Stimulated activated CD4-positive, alpha-beta T cell treated with anti-CD3 and anti-CD28 coated beads, Interleukin-15, amount 100 ng/mL, for 1 hour (primary cell): ENCODE measurements at places on chromosomes 7 and 10.

DNA sequence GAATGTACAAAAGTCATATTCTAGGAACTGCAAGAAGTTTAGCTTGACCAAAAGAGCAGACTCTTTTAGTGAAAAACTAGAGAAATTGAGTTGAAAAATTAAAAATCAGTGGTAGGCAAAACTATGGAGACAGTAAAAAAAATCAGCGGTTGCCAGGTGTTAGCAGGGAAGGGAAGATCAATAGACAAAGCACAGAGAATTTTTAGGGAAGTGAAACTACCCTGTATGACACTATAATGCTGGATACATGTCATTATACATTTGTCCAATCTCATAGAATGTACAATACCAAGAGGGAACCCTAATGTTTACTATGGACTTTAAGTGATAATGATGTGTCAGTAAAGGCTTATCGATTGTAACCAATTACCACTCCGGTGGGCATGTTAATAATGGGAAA, 761.9 kb downstream of the MAGI2 start:
- DNase-seq, result no peak

DNA sequence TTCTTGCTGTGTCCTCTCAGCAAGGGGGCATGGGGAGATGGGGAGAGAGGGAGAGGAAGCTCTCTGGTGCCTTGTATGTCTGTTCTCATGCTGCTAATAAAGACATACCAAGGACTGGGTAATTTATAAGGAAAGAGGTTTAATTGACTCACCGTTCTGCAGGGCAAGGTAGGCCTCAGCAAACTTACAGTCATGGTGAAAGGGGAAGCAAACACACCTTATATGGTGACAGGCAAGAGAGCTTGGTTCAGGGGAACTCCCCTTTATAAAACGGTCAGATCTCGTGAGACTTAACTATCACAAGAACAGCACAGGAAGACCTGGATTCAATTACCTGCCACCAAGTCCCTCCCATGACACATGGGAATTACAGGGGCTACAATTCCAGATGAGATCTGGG, 464.7 kb upstream of the CELF2 start:
- DNase-seq, result no peak

DNA sequence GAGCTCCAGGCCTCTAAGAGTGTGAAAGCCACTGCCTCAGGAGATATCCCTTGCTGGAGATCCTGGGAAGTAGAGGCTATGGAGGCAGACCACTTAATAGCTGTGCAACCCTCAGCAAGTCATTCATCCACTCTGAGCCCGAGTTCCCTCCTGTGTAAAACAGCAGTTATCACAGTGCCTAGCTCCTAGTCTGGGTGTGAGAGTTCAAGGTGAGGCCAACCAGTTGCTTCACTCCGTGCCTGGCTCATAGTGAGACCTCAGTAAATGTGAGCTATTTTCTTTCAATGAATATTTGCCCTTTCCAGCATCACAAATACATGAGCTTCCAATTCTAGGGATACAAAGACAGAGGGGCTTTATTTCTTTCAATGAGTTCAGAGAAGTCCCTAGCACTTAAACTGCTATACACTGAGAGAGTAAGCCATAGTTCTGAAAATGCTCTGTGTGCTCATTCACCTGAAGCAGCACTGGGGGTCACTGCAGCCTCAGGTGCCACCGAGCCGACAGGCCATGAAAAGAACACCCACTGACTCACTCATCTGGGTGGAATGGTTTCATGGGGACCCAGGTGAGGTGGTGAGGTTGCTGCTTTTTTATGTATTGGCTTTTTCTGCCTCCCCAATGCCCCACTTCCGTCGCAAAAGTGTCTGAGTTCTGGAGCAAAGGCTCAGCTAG, 259.8 kb downstream of the KCNMA1 start:
- DNase-seq, result no peak

DNA sequence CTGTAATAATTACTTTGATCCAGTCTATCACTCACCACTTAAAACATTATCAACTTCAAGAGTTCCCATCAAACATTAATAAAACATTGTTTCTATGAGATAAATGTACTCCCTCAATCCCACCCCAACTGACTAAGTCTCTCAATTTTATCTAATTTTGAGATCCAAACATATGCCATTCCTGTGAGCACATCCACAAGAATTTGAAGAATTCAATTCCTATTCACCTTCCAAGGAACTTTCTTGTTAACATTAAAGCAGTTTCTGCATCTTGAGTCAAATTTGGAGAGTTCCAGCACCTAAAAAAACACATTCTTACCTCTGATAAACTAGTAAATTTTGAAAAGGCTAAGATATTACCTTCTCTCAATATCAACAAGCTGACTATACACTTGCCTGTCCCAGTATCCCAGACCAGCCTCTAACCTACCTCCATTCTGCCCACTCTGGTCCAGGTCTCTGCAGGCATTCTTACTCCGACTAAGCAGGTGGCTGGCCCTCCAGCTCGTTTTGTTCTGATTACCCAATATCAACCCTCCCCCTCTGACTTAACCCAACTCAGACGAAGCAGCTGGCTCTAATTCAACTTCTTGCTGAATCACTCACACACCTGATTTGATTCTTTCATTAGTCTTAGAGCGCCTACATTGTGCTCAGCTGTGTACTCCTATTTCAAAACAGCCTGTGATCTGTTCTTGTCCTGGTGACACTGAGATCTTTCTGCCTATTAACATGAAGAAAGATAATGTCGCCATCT, 275.2 kb downstream of the IPMK start:
- DNase-seq, result no peak

GRCh38 chr7:55641273-55641691, 69.0 kb upstream of the VOPP1 start:
- DNase-seq, result no peak

- DNase-seq, result no peak
These were observed 8.3 kb downstream of the SLC37A3 start for GRCh38 chr7:140390034-140390433.

- no peak for DNase-seq
These were observed 8.2 kb downstream of the NT5C3A start for GRCh38 chr7:33054261-33054964.

DNA sequence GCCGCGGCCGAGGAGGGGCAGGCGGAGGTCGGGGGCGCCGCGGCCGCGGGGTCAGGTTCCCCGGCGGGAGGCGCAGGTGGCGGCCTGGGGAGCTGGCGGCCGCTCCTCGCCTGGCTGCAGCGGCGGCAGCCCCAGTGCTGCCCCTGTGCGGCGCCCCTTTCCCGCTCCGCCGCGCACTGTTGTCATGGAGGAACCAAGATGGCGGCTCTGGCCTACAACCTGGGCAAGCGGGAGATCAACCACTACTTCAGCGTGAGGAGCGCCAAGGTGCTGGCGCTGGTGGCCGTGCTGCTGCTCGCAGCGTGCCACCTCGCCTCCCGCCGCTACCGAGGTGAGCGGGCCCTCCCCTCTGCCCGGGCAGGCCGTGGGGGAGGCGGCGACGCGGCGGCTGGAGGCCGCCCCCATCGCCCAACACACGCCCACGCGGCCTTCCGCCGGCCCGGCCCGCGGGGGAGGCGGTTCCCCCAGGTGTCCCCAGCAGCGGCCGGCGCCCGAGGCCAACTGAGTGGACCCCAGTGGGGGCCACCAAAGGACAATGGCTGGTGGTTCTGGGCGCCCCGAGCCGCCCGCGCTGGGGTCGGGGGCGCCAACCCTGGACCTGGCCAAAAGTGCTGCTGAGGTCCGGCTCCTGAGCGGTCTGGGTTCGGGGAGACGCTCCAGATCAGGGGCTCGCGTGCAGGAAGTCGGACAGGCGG, 425 bp downstream of the CASD1 start:
- DNase-seq, result peak; percentile 37

DNA sequence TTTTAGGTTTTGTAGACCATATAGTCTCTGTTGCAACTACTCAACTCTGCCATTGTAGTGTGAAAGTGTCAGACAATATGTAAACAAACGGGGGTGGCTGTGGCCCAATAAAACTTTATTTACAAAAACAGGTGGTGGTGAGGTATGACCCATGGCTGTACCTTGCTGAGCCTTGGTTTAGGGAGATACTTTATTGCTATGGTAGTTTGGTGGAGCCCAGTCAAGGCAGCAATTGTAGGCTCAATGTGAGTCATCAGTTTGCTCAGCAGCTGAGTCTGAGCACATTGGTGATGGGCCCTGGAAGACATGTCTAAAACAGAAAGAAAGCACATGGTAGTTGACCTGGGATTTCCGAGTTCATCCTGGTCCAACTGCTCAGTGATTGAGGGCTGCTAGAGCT, 242.5 kb downstream of the REEP3 start:
- no peak for DNase-seq

DNA sequence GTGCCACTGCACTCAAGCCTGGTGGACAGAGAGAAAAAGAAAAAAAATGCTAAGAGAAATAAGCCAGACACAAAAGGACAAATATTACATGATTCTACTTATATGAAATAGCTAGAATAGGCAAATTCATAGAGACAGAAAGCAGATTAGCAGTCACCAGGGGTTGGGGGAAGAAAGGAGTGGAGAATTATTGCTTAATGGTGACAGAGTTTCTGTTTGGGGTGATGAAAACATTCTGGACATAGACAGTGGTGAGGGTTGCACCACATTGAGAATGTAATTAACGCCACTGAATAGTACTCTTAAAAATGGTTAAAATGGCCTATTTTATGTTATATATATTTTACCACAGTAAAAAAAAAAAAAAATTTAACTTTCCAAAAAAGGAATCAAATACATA, 6.4 kb upstream of the NT5C2 start:
- DNase-seq, result no peak
